ENCODE measurements at places on chromosomes 4 and X.

DNA sequence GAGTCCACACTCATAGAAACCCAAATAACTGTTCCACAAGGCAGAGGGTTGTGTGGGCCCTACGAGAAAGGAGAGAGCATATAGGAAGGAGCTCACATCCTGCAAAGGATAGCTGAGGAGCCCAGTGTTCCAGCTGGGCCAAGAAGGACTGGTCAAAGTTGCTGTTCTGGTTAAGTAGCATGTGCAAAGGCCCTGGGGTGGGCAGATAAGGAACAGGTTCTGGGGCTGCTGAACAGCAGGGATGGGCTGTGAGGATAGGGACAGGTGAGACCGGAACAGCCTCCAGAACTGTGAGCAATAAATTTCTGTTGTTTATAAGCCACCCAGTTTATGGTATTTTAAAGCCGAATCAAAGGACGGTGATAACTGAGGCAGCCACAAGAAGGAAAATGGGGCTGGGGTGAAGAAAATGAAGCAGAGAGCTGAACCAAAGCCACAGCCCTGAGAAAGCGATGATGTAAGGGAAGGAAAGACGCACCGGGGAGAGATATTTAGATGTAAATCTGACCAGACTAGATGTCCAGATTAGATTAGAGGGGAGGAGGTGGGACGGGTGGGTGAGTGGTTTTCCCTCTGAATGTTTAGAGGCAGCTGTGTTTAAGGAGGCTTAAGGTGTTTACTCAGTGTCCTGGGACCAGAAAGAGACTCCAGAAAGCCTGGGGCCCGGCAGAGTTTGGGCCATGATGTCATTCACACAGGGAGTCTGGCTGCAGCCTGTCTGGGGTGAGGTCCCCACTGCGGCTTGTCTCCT, 180.8 kb upstream of the BCOR start:
- peak; percentile 75 for DNase-seq

- no peak for DNase-seq
These were observed 118.0 kb downstream of the SHISA3 start for GRCh38 chr4:42515156-42515884.

- no peak for DNase-seq
These were observed at the start of gene CPZ for GRCh38 chr4:8592366-8593263. Gene CPZ (plus strand): TSS chr4:8592765. CDS start chr4:8592834, 69 bp downstream.

- peak; percentile 76 for DNase-seq
These were observed 3.5 kb downstream of the SPINK2 start for GRCh38 chr4:56817840-56818491.

GRCh38 chr4:109945056-109945455, 32.4 kb downstream of the EGF start:
- DNase-seq = no peak

DNA sequence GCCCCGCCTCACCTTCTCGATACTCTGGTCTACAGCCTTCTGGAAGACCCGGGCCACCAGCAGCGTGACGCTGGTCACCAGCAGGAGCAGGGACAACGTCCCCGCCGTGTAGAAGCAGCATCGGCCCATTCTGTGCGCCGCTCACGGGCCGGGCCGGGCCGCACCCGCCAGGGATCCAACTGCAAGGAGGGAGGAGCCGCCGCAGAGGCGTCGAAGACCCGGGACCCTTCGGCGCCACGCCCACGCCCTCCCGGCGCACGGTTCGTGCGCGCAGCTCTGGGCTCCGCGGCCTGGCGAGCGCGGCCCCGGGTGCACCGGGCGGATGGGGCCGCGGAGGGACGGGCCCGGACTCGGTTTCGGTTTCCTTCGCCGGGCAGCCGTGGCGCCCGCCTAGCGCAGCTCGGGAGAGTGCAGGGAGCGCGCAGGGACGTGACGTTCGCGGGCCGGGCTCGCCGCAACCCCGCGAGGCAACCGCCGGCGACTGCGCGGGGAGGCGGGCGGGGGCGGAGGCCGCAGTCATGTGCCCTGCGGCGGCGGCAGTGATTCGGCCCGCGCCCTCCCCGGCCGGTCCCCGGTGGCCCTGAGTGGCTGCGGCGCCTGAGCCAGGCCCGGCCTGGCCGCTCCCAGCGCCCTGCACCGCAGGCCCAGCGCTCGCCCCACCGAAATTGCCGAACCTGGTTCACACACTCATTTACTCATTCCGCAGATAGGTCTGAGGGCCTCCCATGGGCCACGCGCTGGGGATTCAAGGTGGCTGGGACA, at the start of gene SCARB2:
TSS of gene SCARB2 (minus strand) at position 410 of the 762 bp plus-strand sequence. CDS start at position 129, 281 bp downstream.
- DNase-seq = peak; percentile 93

- no peak for DNase-seq
These were observed 134.2 kb downstream of the PWWP3B start for GRCh38 chrX:106302304-106302703.

GRCh38 chr4:15270201-15270600, 157.6 kb upstream of the C1QTNF7 start:
- no peak for DNase-seq
